Activated T-cell treated with anti-CD3 and anti-CD28 coated beads for 24 hours (primary cell): ENCODE measurements at places on chromosomes 6 and 20.

- DNase-seq: peak; percentile 28
Observed at GRCh38 chr20:1844325-1845162, 50.7 kb upstream of the SIRPA start.

DNA sequence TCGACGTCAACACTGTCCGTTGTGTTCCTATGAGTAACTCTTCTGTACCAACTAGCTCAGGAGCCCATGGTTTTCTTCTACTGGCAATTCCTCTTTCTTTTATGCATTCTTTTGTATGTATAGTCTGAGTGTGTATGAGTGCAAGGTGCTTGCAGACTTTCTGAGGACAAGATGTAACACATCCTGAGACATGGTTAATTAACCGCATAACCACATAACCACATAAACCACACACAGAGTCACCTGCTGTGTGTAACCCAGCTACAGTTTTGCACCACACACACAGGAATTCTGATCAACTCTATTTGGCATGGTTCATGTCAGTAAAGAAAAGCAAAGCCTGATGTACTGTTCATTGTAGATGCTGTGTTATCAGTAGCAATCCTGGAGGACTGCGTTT is 98.6 kb downstream of the DACT2 start:
- no peak for DNase-seq

GRCh38 chr6:125867483-125867942 is 76.8 kb downstream of the NCOA7 start:
- DNase-seq: no peak

- no peak for DNase-seq
Observed at GRCh38 chr20:52305858-52306257, 114.3 kb upstream of the ZFP64 start.

DNA sequence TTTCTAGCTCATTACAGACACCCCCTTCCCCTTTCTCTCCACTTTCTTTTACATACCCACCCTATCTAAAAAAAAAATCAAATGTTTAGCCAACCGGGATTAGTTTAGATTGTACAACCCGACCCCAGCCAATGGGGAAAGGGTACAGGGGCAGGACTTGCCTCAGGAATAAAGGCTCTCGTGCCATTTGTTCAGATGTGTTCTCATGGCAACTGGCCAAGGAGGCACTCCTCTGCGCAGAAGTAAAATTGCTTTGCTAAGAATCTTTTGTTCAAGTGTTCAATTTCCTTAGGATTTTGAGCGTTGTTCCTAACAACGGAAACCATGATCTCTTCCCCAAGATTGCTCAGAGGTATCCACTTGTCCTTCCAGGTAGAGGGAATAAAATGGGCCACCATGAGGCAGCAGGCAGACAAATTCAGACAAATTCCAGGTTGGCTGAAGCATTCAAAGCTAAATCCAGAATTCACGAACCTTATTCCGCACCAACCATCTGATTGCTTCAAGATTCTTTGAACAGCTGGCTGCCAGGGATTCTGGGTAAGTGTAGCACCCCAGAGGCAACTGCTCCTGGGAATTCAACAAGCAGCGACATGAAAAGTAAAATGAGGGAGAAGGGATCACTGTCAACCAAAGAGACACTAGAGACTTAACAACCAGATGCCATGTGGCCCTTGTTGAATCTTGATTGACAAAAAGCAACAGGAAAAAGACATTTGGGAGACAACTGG is 431.8 kb downstream of the PREX1 start:
- no peak for DNase-seq

DNA sequence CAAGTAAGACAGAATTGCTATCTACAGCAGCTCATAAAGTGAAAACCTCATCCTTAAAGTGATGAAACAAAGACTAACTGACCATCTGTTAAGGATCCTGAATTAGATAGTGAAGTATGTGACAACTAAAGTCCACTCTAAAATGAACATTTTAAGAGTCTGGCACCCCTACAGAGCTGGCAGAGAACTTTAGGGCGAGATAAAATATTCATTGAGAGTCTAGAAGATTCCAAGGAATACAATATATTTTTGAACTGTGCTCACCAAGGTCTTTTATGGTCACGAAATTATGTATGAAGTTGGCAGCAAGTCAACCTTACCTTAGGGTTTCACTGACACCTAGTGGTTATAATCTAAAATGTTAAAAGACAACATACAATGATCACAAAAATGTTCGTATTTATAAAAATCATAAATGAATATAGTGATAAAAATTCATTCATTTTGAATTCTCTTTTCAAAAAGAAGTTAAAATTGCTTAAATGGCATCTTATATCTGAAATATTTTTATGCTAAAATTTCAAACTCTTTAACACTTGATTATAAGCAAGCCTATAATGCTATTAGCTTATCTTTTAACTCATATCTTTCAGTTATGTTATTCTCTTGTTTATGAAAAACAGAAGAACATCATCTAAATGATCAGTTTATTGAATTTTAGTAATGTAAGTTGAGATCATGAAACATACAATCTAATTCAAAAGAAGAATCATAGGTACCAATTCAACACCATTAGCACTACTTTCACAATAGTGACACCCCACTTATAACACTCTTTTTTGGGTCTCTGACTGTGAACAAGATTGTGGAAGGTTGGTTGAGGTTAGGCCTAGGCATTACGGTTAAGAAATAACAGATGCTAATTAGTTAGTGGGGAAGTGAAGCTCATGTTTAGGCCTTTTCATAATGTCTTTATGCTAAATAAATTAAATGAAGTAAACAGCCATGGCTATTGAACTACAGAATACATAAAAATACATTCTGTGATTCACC is 27.5 kb downstream of the RSPH3 start:
- no peak for DNase-seq

DNA sequence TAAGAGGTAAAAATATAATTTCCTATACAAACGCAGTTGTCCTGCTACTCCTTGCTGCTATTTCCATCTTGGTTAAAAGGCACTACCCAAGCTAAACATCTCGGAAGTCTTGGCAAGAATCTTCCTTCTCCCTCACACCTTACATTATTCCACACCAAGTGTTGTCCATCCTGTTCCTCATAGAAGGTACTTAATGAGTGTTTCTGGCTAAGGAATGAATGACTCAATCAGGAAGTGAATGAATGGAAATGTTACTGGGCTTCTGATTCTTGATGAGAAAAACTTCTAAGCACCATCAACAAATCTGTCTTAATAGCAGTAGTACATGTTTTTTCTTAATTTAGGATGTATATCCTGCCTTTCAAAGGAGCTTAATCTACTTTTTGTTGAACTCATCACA is 40.6 kb upstream of the RSPO3 start:
- DNase-seq: no peak

- no peak for DNase-seq
Observed at GRCh38 chr20:8449123-8449522, 317.1 kb downstream of the PLCB1 start.

DNA sequence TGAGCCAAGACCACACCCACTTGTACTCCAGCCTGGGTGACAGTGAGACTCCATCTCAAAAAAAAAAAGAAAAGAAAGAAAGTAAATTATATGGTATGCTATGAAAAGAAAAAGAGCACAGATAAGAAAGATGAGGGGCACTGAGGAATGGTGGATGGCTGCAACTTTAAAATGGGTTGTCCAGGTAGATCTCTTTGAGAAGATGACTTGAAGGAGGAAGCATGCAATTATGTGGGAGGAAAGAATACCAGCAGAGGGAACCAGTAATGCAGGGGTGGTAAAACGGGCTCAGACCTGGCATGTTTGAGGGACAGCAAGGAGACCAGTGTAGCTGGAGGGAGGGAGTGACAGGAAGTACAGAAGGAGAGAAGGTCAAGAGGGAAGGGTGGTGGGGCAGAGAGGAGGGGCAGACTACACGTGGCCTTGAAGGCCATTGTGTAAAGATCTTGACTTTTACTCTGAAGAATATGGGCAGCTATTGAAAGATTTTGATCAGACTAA is 22.3 kb downstream of the LINC00237 start:
- no peak for DNase-seq
